ENCODE measurements at places on chromosomes 1 and 21.
A peak's percentile ranks its signal among the peaks of the same experiment; 100 is the strongest.

DNA sequence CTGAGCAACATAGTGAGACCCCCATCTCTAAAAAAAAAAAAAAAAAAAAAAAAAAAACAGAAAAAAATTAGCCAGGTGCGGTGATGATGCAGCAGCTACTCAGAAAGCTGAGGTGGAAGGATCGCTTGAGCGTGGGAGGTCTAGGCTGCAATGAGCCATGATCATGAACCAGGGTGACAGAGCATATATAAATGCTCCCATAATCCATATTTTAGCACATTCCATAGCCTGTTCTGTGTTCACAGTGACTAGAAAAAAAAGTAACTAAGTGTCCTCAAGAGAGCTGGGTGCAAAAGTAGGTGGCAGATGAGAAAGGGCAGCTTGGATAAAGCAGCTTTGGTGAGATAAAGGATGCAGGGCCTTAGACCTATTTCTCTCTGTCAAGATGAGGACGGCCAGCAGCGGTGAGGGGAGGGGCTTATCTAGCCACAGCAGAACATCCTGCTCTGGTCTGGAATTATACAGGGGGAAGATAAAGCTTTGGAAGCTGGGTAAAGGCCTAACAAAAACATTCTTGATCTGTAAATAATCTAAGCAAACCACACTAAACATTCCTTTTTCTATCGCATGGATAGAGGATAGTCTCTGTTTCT lies 205.3 kb downstream of the DAB1 start:
- no peak for DNase-seq

- DNase-seq, result no peak
Measured at GRCh38 chr1:193105821-193106177, 585 bp upstream of the GLRX2 start.

DNA sequence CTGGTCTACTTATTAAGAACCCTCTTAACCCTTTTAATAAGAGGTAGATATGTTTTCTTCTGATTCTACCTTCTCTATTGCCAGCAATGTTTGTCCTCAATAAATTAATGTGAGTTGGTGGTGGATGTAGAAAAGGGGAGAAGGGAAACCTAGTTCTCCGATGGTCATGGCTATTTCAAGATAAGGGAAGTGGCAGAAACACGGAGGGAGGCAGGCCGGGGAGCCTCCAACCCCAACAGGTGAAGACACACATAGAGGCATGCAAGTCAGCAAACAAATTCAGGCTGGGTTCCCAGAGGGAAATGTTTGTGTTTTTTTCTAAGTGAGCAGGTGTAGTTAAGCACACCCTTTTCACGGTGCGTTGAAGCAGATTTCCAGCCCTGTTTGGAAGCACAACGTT lies 31.0 kb upstream of the CLDN14 start:
- no peak for DNase-seq

- peak; percentile 18 for DNase-seq
Measured at GRCh38 chr1:34113887-34114286, 51.1 kb downstream of the CSMD2 start.

DNA sequence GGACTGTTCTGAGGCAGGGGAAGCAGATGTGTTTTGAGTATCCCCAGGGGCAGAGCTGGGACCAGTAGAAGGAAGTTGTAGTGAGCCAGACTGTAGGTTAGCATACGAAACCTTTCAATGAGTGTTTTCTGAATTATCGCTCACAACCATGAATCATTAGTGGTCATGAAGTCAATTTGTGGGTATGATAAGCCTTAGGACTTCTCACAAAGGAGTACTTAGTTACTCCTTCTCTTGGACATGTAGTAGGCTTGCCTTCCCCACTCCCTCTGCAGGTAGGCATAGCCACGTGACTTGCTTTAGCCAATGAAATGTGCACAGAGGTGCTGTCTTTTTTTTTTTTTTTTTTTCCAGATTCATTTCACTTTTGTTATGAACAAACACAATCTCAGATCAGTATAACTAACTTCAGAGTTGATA lies 23.9 kb upstream of the FAAH start:
- no peak for DNase-seq

DNA sequence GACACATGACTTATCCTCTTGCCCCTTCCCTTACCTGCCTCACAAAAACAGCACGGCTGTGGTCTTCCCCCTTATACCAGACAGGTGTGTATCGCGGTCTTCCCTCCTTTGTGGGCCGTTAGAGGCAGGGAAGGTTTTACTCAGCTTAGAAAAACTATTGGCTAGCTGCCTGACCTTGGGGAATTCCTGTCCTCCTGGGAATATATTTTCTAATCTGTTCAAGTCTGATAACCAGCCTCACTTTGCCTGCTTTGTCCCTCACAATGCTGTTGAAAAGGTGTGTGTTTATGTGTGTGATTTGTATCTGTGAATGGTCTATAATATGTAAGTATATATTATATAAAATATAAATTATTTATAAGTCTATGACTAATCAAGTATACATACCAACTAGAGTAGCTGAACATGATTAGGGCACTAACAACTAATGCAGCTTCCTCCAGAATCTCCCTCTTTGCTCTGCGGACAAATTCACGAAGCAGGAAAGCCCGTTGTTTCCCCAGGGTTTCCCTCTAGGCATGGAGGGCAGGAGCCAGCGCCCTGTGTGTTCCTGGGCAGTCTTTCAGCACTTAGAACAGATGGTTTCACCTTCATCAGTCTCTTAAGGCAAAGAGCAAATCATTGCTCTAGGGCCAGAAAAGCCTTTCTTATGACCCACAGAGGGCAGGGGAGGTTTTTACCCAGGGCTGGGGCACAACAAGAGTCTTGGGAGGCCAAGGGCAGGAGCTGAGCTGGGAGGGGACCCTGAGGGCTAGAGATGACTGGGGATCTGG lies 25.6 kb downstream of the SLC26A9 start:
- DNase-seq, result no peak

DNA sequence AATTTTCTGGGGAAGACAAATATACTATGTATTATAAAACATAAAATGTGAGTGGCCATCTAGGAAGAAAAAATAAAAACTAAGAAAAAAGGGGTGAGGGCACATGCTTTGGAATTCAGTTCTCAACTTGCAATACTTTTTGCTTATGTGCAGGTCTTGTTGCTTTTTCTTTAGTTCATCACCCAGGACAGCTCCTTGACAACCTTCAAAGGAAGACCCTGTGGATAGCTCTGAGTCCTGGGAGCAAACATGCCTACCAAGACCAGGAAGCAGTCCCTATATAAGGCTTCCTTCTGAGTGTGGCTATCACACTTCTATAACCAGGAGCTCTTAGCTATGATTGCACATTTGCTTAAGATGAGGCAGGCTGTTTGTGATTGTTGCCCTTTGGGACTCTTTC lies 78.0 kb downstream of the WDR64 start:
- DNase-seq, result no peak

GRCh38 chr1:168159251-168159650 lies 19.5 kb upstream of the TIPRL start:
- no peak for DNase-seq

GRCh38 chr1:220825819-220826551 lies 39.3 kb downstream of the MTARC1 start:
- no peak for DNase-seq
